ENCODE measurements at places on chromosomes 4 and X.

DNA sequence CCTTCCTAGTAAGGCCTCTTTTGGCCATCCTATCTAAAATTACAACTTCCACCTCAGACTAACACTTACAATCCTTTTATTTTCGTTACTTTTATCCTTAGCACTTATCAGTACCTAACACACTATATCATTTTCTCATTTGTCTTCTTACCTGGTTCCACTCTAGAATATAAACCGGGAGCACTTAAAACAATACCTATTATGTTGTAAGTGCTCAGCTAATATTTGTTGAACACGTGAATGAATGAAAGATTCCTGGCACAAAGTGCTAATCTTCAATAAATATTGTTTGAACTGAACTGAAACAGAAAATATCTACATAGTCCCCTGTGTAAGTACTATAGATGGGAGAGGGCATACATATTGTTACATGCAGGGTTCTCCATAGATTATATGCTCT lies 14.4 kb downstream of the MGARP start:
- peak; percentile 48 for DNase-seq

- no peak for DNase-seq
Measured at GRCh38 chr4:24794916-24795665, at the start of gene SOD3. Gene SOD3, plus strand, starts transcription at chr4:24795573. Its CDS starts 3,949 bp downstream, at chr4:24799522.

DNA sequence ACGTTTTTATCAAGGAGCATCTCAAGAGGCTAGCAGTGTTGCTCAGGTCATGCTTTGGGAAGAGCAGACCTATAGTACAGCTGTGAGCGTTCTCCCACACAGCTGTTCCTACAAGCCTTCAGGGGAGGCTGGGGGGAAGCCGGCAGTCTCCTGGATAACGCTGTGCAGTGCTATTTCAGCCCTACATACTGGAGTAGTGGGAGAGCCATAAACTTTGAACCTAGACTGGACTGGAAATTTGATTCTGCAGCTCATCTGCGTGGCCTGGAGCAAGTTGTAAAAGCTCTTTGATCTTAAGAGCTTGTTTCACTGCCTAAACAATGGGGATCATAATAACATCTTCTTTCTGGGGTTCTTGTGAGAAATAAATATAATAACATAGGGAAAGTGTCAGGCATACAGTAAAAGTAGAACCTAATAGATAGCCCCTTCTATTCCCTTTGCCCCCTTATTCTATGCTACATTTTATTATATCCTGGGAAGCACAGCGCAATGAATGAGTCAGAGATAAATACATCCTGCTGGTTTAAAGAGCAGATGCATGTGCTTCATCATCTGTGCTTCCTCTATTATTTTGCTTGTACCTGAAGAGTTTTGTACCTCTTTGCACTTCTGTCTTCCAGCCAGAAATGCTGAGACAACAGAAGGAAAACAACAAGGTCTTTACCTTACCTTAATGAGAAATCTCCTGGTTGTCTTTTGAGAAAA lies 14.7 kb upstream of the AMBN start:
- no peak for DNase-seq

- no peak for DNase-seq
Measured at GRCh38 chrX:79556800-79557199, 189.7 kb upstream of the ITM2A start.

DNA sequence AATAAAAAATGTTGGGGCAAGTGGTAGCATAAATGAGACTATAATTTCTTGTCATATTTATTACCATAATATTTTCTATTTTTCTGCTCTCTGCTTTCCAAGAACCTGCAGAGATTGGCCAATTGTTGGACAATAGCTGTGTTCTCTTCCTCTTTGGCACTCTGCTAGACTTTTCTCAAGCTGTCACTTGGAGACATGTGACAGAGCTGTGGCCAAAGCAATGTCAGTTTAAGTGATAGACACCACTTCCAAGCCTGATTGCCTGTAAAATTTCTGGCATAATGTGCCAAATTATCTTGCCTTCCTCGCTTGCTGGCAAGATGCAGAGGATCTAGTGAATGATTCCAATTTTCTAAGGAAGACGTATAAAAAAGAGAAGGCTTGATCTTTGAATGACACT lies 162.2 kb upstream of the NDST4 start:
- no peak for DNase-seq

- no peak for DNase-seq
Measured at GRCh38 chr4:1572521-1572920, 111.6 kb downstream of the FAM53A start.

- no peak for DNase-seq
Measured at GRCh38 chr4:143286701-143287571, 49.7 kb upstream of the GAB1 start.

DNA sequence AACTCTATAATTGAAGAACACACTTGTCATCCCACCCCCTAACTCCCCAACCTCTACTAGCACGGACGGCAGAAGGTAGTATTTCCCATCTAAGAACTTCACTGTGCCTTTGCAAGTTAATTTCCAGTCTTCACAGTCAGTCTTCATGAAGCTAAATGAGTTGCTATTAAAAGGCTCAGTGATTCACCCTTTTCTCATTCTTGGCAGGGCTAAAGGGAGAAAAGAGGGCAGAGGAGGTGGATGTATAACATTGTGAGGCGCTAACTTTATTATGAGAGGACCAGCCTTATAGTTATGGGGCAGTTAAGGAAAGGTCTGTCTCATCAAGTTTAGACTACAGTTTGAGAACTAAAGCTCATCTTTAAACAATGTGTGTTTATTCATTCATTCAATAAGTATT lies 161.0 kb upstream of the S100G start:
- no peak for DNase-seq

DNA sequence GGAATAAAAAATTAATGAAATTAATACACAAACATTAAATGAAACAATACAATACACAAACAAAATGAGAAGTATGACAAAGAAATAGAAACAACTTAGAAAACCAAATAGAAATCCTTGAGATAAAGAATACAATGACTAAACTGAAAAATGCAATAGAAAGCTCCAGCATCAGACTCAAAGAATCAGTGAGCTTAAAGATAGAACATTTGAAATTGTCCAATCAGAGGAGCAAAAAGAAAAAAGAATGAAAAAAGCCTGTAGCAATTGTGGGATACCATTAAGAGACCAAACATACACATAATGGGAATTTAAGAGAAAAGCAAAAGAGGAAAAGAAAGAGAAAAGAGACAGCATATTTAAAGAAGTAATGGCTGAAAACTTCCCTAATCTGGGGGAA lies 25.7 kb downstream of the EMCN start:
- DNase-seq, result no peak

DNA sequence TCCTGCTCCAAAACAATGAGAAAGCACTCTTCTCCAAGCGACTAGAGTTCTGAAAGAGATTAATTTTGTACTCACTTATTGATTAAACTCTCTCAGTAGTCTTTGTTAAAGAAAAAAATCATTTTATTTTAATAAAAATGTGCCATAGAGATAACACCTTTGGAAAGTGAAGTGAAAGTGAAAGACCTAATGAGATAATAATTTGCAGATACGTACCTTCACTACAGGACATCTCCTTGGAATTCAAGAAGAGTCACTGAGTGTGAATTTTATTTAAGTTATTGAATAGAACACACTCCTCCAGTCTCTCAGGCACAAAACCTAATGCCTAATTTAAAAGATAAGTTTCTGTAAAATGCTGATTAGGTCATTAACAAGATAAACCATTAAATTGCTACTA lies 1070.6 kb upstream of the GRID2 start:
- no peak for DNase-seq

DNA sequence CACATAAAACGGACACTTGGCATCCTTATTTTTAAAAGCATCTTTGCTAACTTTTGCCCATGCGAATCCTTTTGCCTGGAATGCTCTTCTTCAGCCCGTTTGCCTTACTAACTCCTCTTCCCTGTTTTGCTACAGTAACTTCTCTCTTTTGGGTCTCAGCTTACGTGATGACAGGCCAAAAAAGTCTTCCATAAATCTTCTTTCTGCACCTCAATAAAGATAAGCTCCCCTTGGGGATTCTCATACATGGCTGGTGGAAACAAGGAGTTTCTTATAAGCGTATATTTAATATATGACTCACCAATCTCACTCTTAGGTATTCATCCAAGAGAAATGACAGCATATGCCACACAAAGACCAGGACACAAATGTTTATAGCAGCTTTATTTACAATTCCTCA lies 192.7 kb downstream of the RCHY1 start:
- DNase-seq, result no peak

Data from NCI-H748 treated with DMSO at 0.1 percent for 48 hours (cell line).